Uterus (tissue), 4 donors: ENCODE measurements at places on chromosomes 2 and 18.
A peak's percentile ranks its signal among the peaks of the same experiment; 100 is the strongest.

DNA sequence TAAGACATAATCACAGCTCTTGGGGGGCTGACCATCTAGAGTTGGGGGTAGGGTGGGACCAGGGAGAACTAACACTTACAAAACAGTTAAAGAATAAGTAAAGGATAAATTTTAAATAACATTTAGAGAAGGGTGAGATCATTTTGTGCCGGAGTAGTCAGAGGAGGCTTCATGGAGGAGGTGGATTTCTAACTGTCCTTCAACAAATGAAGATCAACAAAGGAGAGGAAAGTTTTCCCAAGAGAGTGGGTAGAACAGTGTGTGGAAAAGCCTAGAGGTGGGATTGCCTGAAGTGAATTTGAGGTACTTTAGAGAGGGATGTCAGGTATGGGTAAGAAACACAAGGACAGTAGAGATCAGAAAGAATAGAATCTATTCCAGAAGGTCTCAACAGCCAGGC lies 7.3 kb downstream of the PROKR1 start:
- no peak for DNase-seq

DNA sequence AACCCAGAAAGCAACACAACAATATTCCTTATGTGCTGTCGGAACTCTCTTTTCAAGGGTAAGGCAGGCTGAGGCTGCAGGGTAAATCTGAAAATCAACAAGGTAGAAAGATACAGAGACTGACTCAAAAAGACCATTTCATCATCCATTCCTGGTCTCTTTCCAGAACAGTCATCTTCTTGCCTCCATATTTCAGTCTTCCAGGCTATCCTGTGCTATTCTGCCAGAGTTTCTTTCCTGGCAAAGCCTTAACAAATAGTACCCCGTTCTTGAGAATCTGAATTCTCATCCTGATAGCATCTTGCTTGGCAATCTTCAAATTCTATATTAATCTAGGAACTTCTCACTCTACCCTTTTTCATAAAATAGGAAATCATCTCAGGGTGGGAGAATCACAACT lies 15.5 kb downstream of the DPP10 start:
- no peak for DNase-seq

- DNase-seq: no peak
Measured at GRCh38 chr18:26322890-26323653, 96.8 kb downstream of the TAF4B start.

GRCh38 chr2:105885456-105885855 lies 140.7 kb downstream of the NCK2 start:
- no peak for DNase-seq

DNA sequence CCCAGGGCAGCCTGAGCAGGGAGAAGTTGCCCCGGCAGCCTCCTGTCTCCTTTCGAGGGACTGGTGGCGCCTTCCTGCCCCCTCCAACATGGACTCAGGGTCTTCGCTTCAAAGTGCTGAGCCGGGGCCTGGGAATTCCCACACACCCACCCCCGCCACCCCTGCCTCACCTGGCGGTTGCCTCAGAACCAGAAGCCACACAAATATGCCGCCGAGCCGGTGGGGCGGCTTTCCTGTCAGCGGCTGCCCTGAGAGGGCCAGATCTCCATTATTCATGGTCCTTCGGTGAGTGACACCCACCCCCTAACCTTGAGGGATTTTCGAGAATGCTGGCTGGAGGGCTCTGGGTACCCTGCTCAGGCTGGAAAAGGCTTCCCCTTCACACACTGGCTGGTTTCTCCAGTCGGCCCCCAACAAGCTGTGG lies 71.7 kb downstream of the SMAD7 start:
- DNase-seq: no peak

- DNase-seq: no peak
Measured at GRCh38 chr2:64086347-64087082, 57.7 kb downstream of the PELI1 start.

- no peak for DNase-seq
Measured at GRCh38 chr2:15279201-15279876, 281.8 kb downstream of the NBAS start.

DNA sequence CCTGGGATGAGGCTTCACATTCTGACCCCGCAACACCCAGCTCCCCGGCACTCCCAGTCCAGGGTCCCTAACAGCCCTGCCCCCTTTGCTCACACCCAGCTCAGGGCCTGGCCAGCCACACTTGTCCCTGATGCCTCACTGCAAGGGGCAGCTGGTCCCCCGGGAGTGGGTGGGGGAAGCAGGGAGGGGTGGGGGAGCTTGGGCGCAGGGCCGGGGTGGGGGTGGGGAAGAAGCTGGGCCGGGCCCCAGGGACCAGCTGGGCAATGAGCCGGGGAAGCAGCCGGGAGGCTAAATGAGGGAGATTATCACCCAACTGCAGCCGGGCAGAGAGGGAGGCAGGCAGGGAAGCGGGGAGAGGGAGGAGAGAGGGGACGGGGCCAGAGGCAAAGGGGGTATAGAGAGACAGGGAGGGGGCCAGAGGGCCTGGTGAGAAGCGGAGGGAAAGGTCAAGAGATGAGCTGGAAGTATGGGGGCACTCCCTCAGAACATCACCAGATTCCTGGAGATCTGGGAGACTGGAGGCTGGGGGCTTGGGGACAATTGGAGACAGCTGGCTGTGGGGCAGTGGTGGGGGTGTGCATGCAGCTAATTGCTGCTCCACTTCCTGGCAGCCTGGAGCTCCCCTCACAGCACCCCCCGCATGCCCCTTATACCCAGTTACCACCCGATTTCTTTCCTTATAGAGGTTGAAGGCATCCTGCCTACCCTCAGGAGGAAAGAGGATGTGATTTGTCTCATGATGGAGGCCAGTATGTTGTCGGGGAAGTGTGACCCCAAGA lies 2.5 kb upstream of the ASIC4 start:
- peak; percentile 16 for DNase-seq

- DNase-seq: no peak
Measured at GRCh38 chr2:102025016-102025501, 33.3 kb downstream of the IL1R2 start.

- no peak for DNase-seq
Measured at GRCh38 chr2:207895274-207895860, 125.7 kb upstream of the FZD5 start.

GRCh38 chr2:25491003-25491696 lies 149.4 kb upstream of the DNMT3A start:
- no peak for DNase-seq

- DNase-seq: no peak
Measured at GRCh38 chr18:49756671-49757362, 56.5 kb downstream of the ACAA2 start.

DNA sequence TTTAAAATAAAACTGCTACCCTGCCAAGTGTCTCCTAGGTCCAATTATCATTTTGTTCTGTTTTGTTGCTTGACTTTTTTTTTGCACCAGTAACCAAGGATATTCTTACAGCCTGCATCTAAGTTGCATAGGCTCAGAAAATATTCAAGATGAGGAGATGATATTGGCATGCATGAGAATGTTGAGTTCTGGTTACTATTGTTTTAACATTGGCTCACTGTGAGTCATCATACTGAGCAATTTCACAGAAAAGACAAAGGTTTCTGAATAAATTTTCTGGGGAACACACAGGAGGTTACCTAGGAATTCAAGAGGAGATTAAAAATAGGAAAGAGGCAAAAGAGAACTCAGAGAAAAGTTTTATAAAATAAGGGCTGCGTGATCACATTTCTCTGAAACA lies 84.8 kb upstream of the POU3F3 start:
- no peak for DNase-seq

DNA sequence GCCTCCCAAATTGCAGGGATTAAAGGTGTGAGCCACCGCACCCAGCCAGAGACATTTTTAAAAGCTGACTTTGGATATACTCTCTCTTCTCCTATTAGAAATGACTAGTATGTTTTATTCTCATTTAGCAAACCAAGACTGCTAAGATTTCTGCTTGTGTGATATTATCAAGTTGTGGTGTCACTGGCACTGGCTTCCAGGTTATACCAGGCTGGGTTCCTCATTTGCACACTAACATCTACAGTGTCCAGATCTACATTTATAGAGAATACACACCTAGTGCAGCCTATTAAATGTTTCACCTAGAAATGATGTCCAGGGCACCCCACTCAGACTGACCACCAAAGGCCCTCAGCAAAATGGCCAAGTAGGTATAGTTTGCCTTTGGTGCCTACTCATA lies 265.3 kb upstream of the STON1 start:
- no peak for DNase-seq

- DNase-seq: no peak
Measured at GRCh38 chr2:157413326-157414035, 30.4 kb downstream of the CYTIP start.

DNA sequence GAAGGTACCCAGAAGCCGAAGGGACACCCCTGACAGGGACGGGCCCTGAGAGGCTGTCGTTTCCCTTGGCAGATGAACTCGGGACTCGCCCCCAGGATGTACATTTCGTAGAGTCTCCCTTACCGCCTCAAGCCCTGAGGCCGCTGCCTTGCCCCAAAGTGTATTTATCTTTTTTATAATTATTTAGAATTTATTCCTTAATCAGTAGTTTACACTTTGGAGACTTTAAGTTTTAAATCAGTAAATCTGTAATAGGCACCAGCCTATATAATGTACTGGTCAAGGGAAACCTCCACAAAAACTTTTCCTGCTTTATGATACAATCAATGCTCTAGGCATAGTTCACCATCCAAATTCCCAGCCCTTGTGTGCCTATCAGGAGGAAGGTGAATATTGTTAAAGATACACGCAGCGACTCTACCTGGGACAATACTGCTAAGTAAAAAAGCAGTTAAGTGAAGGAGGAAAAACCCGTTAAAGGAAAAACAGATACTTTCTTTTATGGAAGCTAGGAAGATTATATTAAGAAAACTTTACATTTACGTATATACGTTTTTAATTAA lies 848 bp downstream of the VRK2 start:
- DNase-seq: no peak

DNA sequence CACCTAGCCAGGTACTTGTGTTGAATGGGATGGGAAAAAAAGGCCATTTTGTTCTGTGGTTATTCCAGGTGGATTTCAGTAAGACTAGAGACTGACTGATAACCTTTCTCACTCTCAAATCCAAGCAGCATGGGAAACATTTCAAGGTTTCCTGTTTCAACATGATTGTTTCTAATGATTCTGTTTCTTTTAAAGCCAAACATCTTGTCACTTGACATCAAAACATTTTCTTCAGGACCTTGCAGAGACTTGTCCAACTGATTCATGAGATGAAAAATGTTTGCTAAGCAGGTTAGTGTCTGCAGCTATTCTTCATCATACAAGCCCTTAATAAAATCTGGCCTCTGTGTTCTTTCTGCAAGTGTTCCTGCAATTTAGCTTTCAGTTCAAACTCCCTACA lies 456.5 kb upstream of the CWC22 start:
- DNase-seq: no peak

GRCh38 chr2:33011373-33011772 lies 64.6 kb downstream of the LTBP1 start:
- DNase-seq: no peak

DNA sequence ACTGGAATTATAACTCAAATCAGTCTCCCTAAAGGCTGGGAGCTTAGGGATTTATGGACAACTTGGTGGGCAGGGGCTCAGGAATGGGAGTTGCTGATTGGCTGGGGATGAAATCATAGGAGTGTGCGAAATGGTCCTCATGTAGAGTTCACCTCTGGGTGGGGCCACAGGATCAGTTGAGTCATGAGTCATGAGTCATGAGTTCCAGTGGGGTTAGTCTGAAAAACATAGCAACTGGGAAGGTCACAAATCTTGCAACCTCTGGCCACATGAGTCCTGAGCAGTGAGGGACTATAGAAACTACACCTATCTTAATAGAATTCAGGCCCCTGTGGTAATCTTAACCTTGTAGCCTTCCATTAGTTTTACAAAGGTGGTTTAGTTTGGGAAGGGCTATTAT lies 383.3 kb downstream of the RBM43 start:
- no peak for DNase-seq

DNA sequence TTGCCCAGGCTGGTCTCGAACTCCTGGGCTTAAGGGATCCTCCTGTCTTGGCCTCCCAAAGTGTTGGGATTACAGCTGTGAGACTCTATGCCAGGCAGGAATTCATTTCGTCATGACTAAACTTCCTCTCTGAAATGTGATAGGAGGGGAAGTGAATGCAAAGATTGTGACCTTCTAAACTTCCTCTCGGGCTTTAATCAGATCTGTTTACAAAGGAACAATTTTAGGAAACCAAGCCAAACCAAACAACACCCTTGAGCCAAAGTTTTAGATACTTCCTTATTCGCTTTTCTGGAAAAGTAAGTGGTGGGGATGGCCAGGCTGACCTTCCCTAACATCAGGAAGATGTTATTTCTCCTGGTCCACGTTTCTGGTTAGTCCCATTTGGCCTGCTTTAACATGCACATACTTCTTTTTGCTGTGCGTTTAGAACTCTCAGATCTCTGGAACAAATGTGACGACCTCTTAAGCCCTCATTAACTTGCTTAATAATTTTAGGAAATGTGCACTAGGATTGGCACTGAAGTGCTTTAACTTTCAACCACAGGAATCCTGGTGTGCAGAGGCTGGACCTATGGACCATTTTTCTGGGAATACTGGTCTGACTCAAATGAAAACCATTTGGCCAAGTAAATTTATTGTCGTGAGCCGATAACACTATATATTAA lies 33.2 kb upstream of the YES1 start:
- no peak for DNase-seq

DNA sequence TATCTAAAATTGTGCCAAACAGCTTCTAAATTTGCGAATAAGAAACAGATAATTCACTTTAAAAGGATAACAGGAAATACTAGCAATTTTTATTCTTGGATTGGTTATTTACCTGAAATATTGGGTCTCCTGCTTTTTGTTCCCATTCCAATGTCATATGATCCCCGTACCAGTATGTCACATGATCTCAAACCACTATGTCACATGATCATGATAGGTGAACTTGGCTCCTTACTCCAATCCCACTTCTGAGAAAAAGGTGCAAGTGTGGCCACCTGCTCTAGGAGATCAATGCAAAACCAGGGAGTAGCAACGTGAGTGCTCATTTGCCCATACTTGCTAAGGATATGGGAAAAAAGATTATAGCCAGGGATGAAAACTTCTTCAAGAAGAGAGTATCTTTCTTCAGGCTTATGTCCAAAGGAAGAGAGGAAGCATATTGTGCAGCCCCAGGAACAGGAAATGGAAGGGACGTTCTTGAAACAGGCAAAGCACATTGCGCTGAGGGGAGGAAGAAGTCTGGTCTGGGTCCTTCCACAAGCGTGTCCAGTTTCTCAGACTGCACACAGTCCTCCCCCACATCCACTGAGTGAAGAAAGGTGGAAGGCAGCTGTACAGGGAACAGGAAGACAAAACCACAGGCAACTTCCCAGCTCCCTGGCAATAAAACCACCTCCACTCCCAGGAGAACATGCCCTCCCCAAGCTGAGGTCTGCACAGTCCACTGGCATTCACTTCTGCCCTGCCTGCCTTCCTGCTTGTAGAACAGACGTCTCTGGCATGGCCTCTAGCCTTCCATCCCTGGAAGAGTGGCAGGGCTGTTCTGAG lies at the start of gene LYG2:
Gene LYG2, minus strand, starts transcription at position 176 of the 828 bp plus-strand sequence. CDS start 1,406 bp downstream, outside the sequence.
- DNase-seq: no peak

- DNase-seq: no peak
Measured at GRCh38 chr18:79684787-79685186, 5.2 kb downstream of the CTDP1 start.

DNA sequence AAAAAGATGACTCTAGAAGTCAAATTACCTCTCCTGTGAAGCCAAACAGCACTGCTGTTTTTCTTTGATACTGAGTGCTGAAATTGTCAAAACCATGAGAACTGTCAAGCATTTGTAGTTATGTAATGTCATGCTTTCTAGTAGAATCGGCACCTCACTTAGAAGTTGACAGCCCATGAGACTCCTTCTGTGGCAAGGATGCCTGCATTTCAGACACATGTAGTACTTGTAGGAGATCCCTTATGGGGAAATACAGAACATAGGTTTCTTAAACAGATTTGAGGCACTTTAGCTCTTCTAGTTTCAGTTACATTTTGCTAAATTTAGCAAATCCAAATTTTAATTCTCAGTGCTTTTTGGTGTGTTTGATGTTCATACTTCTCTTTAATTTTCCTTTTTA lies 15.7 kb downstream of the ZNF407 start:
- DNase-seq: no peak
